ENCODE measurements at places on chromosomes 2 and 18. TPM values are rescaled to one million over a fixed set of nuclear protein-coding genes. Genes with fewer than 3 reads are reported as not detected.

The EDAR gene
- not detected for total RNA-seq

The TAF4B gene
- total RNA-seq, result 8.5 TPM

- DNase-seq, result no peak
These were observed 47.8 kb downstream of the INPP4A start for GRCh38 chr2:98492441-98492840.

DNA sequence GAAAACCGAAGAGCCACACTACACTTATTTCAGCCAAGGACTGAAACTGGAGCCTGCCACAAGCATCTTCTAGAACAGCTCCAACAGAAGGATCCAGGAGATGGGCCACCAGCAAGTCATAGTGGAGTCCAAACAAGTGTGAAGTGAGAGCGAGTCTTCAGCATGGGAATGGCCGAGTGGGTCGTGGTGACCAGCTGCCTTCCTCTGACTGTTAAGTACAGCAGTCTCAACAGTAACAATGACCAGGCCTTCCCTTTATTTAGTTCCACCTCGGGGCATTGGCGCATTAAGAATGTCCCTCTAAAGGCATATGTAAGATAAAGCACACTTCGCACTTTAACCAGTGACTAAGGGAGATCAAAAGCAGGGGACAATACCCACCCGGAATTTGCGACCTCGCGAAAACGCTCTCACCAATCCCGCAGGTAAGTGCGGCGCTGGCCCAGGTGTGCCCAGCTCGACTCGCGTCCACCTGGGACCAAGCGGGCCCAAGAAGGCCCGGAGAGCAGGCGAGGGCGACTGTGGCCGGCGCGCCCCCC is 1.1 kb downstream of the L3MBTL4 start:
- DNase-seq, result no peak

GRCh38 chr18:35174745-35175144 is 66.1 kb upstream of the ZNF397 start:
- no peak for DNase-seq

- no peak for DNase-seq
These were observed 482.6 kb downstream of the TSN start for GRCh38 chr2:122238006-122238559.

DNA sequence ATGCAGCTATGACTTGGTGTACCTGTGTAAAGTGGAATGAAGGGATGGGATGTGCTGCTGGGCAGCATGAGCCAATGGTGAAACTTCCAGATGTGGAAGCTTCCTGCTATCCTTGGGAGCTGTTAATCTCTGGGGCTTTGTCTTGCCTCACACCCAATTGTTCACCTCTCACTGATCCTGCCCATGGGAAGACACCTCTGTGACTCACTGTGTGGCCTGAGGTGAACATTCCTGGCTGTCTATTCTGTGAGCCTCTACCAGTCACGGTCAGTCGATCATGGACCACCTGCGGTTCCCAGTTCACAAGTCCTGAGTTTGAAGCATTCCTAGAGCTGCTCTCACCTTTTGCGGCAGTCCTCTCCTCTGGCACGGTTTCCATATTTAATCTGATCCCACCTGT is 12.1 kb downstream of the NEURL3 start:
- no peak for DNase-seq

The FAM117B gene
- 17.1 TPM for total RNA-seq

GRCh38 chr2:45750001-45750400 is 98.5 kb downstream of the PRKCE start:
- DNase-seq, result no peak

GRCh38 chr2:235052514-235053354 is 100.9 kb downstream of the SH3BP4 start:
- no peak for DNase-seq

- DNase-seq, result no peak
These were observed 388.7 kb upstream of the MYT1L start for GRCh38 chr2:2719781-2720180.

The CD28 gene
- total RNA-seq, result 25.6 TPM

- no peak for DNase-seq
These were observed at the start of gene DLGAP1 for GRCh38 chr18:4455113-4455811. Gene DLGAP1, minus strand, starts transcription at chr18:4455307.

The CFC1 gene
- total RNA-seq, result not detected
